Left renal cortex interstitium (tissue), 4 donors: ENCODE measurements at places on chromosomes 13 and 19.

- DNase-seq, result no peak
Measured at GRCh38 chr13:20953245-20953931, 50.8 kb upstream of the XPO4 start.

- DNase-seq, result peak; percentile 71
Measured at GRCh38 chr19:54209811-54210494, 9.3 kb downstream of the RPS9 start.

DNA sequence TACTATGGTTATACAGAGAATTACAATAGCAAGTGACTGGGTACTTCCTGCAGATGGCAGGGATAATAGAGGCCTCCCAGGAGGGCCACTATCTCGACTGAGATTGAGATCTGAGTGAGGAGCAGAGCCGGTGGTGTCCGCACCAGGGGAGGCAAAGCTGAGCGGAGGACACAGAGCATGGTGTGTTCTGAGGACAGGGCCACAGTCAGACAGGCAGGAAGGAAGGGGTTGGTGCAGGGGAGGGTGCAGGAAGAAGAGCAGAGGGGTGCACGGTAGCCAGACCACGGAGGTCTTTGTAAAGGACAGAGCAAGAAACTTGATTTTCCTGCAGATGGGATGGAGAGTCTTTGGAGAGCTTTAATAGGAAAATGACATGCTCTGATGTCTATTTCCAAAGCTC lies 152.4 kb downstream of the SHISA2 start:
- DNase-seq, result no peak

- DNase-seq, result no peak
Measured at GRCh38 chr13:109627649-109628048, 158.7 kb downstream of the IRS2 start.

GRCh38 chr19:42278452-42279154 lies 9.6 kb downstream of the CIC start:
- no peak for DNase-seq

DNA sequence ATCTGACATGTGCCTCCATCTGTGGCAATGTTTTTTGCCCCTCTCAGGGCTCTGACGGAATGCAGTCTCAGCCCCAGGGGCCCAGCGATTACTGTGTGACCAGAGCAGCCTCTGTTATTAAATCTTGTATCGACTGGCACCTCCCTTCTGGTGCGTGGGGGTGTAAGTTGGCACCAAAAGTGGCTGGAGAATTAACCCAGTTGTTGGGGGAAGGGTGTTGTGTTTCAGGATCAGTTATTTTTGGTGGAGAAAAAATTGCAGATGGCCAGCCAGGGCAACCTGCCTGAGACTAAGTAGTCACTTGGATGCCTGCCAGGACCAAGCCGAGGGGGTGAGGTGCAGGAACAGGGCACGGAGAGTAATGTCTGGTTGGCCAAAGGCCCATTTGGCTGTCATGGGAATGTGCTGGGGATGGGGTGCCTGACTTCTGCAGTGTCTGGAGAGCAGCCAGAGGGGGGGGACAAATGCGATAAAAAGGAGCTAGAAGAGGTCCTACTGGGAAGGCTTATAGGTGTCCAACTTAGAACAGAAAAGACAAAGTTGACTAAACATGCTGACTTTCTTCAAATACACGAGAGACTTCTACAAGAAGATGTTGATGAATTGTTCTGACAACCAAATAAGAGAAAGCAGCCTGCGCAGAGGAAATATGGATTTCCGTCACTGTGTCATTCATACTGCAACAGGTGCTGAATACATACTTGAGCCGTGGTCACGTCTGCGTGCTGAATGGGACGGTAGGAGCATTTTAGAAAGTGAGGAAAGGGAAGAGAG lies 69.8 kb downstream of the SIAH3 start:
- no peak for DNase-seq

- no peak for DNase-seq
Measured at GRCh38 chr19:18670312-18670711, 13.2 kb upstream of the CRTC1 start.

DNA sequence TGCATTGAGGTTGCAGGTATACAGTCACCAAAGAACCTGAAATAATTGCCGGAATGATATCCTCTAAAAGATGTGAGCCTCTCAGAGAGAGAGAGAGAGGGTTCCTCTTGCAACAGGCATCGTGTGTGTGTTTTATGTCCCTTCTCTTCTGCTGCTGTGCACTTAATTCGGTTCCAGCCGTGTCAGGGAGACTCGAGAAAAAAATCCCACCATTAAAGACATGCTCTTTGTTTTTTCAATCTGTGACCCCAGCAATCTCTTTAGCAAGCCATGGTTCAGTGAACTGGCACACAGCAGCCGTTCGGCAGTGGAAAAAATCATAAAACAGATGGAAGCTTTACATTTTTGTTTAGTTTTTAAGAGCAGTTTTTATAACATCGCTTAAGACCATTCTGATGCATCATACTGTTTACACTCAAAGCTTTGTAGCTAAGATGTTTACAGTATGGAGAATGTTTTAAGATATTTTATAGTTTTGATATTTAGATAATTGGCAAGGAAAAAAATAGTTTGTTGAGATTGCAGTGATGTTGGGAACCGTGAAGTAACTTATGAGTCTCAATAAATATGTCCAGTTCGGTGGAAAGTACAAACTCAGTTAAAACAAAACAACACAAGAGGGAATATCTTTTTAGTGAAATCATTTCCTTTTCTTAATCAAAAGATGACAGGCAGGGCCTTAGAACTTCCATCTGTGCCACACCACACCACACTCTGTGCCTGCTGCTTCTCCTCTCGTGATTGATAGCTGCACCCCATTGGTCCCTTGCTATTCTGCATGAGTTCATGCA lies 31.2 kb upstream of the ZNF536 start:
- DNase-seq, result peak; percentile 31

DNA sequence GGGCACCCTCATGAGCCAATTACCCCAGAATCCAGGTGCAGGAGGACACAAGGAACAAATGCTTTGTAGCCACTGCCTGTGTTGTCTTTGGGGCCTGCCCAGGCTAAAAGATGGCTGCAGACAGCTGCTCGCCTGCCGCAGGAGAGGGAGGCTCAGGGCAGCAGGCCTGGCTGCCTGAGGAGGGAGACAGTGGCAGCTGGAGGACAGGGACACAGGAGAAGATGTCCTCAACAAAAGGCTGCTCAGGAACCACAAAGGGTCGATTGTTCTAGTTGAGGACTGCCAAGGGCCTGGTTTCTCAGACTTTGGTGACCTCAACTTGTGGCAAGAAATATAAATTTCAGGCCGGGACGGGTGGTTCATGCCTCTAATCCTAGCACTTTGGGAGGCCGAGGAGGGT lies 7.6 kb downstream of the SIRT2 start:
- no peak for DNase-seq

- DNase-seq, result no peak
Measured at GRCh38 chr13:70171151-70171550, 62.9 kb upstream of the KLHL1 start.

- peak; percentile 83 for DNase-seq
Measured at GRCh38 chr19:9406798-9407352, 28.5 kb downstream of the ZNF266 start.

DNA sequence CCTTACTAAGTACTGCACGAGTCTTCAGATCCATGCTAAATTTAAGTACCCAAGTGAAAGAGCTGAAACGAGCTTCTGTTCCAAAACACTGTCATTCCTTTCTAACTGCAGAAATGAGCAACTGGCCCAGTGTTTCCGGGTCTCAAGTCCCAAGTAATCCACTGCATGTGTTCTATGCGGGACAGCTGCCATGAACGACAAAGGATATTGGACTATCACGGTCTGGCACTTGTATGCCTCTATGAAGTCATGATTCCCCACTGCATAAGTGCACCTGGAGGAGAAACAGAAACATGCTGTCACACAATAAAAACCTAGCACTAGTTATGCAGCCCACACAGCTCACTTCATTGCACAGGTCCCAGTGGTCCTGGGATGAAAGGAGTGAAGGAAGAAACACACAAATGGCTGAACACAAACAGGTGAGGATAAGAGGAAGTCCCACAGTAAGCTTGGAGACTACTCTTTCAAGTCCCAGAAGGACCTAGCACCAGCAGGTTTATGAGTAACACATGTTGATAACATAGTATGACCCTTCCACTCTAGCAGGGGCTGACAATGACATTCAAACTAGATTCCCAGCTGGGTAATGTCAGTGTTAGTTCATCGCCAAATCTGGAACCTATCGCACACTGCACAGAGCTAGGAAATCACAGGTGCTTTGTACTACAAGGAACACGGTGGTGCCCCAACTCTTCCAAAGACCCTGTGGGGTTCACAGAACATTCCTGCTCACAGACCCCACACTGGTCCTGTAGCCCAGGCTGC lies 11.3 kb downstream of the PCID2 start:
- no peak for DNase-seq

DNA sequence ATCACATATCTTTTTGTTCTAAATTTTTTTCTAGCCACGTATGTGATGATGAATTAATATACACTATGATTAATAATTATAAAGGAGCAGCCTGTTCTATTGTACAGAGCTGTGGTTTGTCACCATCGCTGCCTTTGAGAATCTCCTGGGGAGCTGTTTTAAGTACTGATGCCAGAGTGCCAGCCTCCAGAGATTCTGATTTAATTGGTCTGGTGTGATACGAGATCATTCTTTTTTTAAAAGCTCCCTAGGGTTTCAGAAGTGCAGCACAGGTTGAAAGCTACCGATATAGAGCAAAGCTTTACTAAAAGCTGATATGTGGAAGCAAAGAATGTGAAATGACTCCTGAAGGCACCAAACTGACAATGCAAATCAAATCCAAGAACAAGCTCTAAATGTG lies 314.7 kb downstream of the ITGBL1 start:
- DNase-seq, result no peak

DNA sequence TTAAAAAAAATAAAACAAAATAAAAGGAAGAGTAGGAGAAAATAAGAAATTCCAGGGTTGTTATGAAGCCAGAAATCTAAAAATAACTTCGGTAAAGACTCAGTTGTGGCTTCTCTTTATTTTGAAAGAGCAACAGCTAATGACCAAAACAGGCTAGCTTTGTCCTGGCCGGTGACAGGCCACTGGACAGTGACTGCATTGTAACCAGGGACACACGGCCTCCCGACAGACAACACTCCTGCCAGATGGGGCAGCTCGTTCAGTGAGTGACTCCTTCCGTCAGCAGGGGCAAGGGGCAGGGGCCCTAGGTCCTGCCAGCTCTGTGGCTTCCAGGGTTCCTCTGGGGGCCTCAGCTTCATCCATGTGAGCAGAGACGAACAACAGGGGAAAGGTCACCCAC lies 173.4 kb downstream of the KATNAL1 start:
- no peak for DNase-seq

GRCh38 chr19:55676383-55676782 lies 1.4 kb downstream of the EPN1 start:
- no peak for DNase-seq

GRCh38 chr19:50492303-50493052 lies 15.8 kb upstream of the GARIN5A start:
- DNase-seq, result no peak

- no peak for DNase-seq
Measured at GRCh38 chr19:39171479-39172465, 25.0 kb upstream of the NCCRP1 start.

GRCh38 chr13:93225610-93226009 lies 997 bp upstream of the GPC6 start:
- no peak for DNase-seq

- no peak for DNase-seq
Measured at GRCh38 chr13:27170516-27171243, 931 bp downstream of the USP12 start.

GRCh38 chr13:90443268-90443667 lies 904.2 kb upstream of the MIR17HG start:
- DNase-seq, result no peak

- no peak for DNase-seq
Measured at GRCh38 chr19:10748927-10749434, 31.1 kb downstream of the DNM2 start.

GRCh38 chr19:2524840-2525723 lies 49.2 kb downstream of the GADD45B start:
- no peak for DNase-seq

DNA sequence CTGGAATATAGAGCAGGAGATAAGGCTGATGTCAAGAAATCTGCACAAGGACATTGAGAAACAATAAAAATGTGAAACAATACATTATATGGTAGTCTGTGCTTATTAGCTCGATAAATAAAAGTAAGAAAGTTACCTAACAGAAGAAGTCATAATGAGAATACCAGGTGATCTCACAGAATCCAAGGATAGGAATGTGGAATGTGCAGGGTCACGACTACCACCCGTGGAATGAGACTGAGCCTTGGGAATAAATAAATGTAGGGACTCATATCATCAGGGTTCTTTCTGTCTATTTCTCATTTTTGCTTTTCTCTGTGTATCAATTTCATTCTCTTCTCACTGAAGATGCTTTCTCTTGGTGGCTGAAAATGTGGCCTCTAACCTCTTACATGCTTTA lies 26.0 kb upstream of the KBTBD7 start:
- no peak for DNase-seq

- no peak for DNase-seq
Measured at GRCh38 chr19:2494447-2495129, 18.7 kb downstream of the GADD45B start.

DNA sequence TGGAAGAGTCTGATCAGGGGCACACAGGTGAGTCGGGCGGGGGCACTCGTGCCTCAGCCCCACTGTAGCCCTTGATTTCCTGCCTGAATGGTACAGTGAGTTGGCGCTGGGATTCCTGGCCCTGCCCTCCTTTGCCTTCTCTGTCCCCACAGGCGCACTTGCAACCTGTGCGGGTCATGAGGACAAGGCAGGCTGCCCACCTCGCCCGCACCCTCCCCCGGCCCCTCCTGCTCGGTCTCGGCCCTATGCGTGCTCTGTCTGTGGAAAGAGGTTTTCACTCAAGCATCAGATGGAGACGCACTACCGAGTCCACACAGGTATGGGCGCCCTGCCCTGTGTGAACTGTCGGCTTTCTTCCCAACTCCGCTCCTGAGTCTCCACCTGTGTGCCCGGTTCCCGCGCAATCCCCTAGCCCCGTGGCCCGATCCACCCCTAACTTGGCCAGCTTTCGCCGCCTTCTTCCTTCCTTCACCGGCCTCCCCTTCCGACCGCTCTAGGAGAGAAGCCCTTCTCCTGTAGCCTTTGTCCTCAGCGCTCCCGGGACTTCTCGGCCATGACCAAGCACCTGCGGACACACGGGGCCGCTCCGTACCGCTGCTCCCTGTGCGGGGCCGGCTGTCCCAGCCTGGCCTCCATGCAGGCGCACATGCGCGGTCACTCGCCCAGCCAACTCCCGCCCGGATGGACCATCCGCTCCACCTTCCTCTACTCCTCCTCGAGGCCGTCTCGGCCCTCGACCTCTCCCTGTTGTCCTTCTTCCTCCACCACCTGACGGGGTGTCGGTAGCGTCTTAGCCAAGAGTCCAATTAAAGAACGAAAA lies 1.6 kb upstream of the KMT2B start:
- no peak for DNase-seq
